Fibroblast of mammary gland (primary cell): ENCODE measurements at places on chromosomes 16 and 17.

DNA sequence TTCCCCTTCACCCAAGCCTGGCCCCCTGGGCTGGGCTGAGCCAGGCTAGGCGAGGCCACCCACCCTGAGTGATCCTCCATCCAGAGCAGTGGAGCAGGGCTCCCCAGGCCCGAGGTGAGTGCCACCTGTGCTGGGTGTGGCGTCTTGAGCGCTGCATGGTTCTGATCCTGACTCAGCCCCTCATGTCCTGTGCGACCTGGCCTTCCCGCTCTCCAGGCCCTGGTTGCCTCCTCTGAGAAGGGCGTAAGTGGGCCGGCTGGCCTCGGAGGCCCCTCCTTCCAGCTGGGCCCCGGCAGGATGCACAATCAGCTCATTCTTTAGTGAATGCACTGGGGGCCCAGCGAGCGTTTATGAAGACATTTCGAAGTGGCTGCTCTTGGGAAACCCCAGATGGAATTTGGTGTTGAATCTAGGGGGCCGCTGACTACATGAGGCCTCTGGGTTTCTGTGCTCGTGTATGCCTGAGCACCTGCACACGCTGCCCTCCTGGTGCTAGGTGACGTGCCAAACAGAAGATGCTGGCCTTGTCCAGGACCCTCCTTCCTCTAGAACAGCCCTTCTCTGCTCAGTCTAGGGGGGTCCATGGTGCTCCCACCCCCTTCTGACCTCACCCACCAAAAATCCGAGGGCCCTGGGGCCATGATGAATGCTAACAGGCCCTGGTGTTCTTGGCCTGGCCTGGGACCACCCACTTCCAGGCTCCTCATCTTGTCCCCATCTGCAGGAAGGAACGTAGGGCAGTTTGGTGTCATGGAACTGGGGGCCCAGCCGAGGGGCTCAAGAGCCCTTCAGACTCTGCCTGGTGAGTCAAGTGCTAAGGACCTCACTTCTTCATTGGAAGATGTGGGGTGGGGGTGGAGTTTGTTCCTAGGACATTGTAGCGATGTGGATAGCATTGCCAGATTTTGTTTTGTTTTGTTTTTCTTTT is 3.6 kb upstream of the TMEM92 start:
- peak; percentile 79 for DNase-seq

GRCh38 chr17:7083592-7083991 is 3.5 kb upstream of the CLEC10A start:
- peak; percentile 45 for DNase-seq

DNA sequence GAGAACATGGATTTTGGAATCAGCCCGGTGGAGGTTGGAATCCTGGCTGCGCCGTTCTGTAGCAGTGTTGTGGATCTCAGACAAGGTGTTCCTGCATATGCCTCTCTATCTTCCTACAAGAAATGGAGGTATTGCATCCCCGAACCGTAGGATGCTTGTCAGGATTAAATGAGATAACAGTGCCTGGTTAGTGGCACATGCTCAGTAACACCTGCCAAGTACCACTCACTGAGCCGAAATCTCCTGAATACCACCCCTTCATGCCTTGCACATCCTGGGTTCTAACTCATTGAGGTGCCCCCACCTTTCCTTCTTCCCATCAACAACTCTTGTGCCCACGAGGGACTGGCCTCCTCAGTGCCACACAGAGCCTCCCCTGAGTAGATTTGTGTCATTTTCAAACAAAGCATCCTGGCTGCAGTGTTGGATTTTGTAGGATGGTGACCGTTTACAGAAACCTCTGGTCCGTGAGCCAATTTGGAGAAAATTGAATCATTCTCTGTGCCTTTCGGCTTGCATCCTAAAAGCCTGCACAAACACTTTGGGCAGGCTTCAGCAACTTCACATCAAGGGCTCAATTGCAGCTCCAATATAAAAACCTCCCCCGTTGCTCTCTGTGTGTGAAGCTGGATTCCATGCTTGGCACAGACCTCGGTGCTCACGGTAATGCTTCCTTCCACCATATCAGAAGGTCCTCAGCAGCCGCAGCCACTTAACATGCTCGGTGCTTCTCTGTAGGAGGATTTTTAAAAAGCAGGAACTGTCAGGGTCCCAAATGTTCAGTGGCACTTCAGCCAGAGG is 84.2 kb downstream of the WWOX start:
- peak; percentile 5 for DNase-seq

DNA sequence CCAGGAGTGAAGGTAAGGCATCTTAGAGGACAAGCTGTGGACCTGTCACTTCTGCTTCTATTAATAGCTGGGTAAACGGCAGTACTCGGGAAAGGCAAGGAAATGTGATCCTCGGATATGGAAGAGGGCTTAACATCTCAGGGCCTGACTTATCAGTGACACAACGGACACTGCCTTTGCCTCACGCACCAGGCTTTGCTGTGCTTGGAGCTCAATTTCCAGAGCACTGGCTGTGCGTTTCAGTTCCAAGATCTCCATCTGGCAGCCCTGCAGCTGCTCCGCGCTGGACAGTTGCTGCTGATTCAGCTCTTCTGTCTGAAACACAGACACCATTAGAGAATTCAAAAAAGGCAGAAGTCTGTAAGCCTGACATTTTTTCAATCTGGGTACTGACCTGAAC is 3.5 kb downstream of the KRT40 start:
- DNase-seq: peak; percentile 41

GRCh38 chr16:11408216-11408615 is 63.0 kb downstream of the RMI2 start:
- DNase-seq: no peak

DNA sequence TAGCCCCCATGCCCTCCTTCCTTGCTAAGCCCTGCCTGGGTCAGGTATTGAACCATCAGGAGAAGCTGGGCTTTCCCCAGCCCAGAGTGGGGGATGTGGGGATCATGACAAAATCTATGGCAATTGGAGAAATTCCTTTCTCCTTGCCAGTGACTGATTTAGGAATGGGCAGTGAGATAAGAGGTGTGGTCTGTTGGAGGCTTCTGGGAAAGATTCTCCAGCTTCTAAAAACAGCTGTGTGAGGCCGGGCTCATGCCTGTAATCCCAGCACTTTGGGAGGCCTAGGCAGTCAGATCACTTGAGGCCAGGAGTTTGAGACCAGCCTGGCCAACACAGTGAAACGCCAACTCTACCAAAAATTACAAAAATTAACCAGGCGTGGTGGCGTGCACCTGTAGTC is 69.1 kb downstream of the SRCIN1 start:
- DNase-seq: no peak

GRCh38 chr16:66070140-66070917 is 296.2 kb upstream of the CDH5 start:
- peak; percentile 52 for DNase-seq

DNA sequence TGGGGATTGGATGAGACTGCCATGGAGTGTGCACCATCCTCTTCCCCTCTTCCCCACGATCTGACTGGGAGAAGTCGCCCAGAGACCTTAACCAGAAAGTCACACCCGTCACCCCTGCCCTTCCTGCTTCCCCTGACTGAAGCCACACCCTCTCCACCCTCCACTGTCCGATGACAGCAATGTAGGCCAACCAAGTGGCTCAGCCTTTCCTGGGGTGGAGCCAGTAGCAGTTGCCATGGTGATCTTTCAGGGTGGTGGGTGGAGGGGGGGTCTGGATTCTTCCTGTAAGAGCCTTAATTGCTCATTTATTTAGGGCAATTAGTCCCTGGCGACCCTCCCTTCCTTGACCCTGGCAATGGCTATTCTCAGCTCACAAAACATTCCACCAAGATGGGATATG is 37.5 kb upstream of the PHB1 start:
- no peak for DNase-seq

DNA sequence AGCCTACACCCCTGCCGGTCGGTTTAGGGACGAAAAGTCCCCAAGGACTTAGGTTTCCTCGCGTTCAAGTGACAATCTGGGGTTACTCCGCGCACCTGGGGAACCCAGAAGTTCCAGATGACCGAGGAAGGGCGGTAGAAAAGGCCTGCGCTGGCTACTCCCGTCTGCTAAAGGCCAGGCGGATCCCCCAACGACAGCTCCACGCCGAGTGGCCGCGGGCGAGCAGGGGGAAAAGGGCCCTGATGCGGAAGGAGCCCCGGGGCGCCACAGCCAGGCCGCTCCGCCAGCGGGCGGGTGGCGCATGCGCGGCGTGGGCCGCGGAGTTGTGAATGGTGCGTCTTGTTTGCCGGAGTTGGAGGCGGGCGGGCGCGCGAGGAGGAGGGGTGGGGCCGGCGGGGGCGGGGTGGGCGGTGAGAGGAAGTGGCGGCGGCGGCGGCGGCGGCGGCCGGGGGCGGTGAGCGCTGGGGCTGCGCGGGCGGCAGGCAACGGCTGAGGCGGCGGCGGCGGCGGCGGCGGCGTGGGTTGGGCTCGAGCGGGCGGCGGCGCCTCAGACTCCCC is at the start of gene CBFB:
TSS of gene CBFB (plus strand) at position 454 of the 558 bp plus-strand sequence. CDS start 259 bp downstream, outside the sequence.
- DNase-seq: peak; percentile 88

DNA sequence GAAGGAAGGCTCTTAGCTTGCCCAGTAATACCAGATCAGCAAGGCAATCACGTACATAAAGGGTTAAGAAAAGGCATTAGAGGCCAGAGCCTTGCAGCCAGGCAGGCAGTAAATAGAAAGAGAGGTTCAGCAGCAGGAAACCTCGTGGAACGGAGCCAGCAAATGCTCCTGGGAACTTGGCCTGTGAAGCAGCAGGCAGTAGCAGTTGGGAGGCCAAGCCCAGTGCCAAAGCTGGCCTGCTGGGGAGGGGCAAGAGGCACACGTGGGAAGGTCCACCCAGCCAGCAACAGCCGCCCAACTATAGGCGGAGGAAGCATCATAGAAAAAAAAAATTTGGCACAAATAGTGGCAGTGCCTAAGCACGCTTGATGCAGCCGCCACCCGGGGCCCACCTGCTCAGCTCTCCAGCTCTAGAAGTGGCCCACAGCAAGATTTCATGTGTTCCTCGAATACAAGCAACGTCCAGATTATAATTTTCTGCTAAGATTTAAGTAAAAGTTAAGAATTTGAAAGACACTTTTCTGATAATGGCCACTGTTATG is 2339.5 kb downstream of the TP53TG3F start:
- no peak for DNase-seq

DNA sequence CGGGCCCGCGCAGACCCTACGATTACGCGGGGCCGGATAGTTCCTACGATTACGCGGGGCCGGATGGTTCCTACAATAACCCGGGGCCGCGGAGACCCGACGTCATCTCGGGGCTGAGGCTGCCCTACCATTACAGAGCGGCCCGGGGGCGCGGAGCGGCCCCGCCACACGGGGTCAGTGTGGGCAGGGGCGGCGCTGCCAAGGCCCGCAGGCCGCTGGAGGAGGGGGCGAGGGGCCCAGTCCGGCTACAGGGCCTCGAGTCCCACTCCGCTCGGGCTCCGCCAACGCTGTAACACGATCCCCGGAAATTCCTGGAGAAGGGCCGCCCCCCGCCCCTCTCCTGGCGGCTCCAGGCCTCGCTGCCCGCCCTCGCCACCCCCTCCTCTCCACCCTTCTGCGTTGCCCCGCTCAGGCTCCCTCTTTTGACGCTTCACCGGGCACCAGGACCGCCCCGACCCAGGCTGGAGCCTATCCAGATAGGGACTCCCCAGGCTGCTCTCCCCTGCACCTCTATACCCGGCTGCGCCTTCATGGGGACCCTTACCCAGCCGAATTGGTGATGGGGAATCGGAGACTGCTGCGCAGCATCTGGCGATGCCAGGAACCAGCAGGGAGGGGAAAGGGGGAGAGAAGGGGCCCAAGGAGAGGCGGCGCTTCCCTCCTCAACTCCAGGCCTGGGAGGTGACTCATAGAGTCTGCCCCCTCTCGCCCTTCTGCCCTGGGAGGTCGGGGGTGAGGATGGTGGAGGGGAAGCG is at the start of gene RAB34:
TSS of gene RAB34 (minus strand) at position 291 of the 755 bp plus-strand sequence. CDS start 602 bp downstream, outside the sequence.
- peak; percentile 85 for DNase-seq

DNA sequence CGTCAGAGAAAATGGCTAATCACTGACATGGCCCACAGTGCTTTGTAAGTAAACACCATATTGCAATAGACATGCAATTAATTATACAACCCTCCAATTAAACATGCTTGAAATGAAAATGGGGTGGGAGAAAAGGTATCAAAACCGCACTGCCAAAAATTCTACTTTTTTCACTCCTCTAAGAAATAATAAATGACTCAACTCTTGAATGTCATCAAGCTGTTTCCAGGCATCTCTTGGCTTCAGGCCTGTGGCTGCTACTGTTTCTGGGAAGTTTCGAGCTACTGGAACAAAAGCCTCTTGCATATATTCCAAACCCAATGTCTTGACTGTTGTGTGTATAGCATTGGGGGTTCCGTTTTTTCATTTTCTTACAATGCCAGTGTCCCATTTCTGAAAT is 412.6 kb downstream of the RBFOX1 start:
- no peak for DNase-seq

GRCh38 chr17:8859027-8859803 is 8.3 kb downstream of the PIK3R6 start:
- DNase-seq: peak; percentile 96

GRCh38 chr17:78396441-78397337 is 18.2 kb downstream of the PGS1 start:
- DNase-seq: peak; percentile 68

GRCh38 chr17:63138713-63139112 is 172.7 kb downstream of the TANC2 start:
- DNase-seq: peak; percentile 16

GRCh38 chr16:46765050-46765449 is 16.9 kb upstream of the MYLK3 start:
- peak; percentile 55 for DNase-seq

DNA sequence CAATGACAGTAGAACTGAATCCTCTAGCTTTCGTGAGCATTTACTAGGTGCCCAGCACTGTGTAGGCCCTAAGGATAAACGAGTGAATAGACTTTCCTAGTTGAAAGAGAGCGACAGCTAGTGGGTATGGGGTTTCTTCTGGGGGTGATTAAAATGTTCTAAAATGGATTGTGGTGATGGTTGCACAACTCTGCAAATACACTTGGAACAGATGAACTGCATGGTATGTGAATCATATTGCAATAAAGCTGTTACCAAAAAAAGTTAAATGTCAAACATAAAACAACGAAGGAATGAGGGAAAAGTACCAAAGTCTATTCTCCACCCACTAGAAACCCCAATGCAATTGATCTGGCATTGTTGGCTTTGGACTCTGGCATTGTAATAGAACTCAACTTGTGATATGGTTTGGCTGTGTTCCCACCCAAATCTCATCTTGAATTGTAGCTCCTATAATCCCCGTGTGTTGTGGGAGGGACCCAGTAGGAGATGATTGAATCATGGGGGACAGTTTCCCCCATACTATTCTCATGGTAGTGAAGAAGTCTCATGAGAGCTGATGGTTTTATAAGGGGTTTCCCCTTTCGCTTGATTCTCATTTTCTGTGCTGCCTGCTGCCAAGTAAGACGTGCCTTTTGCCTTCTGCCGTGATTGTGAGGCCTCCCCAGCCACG is 70.5 kb downstream of the MARF1 start:
- DNase-seq: peak; percentile 93

- no peak for DNase-seq
Observed at GRCh38 chr16:65919145-65919985, 447.1 kb upstream of the CDH5 start.

DNA sequence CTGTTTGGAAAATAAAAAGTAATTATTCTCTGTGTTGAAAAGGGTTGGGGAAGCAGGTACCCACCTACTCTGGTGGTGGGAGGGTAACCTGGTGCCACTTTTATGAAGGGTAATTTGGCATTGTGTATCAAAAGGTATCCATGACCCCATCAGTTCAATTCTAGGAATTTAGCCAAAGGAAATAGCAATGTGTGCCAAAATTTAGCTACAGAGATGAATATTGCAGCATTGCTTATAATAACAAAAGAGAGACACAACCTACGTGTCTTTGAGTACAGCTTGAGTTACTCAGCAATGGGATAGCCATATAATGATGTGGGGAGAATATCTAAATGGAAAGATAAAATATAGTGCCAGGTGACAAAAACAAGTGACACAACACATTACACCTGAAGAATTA is 170.7 kb downstream of the NTN1 start:
- peak; percentile 39 for DNase-seq
